ENCODE measurements at places on chromosomes 13 and 19.
A peak's percentile ranks its signal among the peaks of the same experiment; 100 is the strongest.

DNA sequence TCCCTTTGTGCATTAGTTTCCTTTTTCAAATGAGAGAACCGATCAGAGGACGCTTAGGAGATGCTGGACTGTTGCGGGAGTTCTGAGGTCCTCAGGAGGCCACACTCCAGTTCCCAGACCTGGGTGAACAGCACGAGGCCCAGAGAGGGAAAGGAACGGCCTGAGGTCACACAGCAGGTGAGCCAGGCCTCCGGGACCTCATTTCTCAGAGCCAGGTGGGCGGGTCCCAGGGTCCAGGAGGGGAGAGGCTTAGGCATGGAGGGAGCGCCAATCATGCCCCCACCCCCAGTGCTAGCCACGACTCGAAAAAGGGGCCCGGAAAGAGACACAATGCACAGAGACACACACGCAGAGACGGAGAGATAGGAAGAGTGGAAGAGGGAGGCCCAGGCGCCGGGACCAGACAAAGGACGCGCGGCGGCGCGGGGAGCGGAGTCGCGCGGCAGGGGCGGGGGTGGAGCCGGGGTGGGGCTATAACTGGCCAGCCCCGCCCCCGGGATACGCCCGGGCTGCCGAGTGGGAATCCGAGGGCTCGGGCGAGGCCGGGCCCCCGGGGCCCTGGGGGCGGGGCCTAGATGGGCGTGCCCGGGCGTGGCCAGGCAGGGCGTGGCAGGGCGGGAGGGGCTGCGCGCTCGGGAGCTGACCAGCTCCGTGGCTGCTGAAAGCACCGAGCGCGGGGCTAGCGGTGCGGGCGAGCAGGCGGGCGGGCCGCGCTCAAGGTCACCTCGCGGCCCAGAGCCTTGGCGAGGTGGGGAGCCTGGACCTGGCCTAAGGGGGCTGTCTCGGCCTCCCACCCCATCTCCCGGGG lies 1.6 kb downstream of the ELAVL3 start:
- DNase-seq = peak; percentile 72

DNA sequence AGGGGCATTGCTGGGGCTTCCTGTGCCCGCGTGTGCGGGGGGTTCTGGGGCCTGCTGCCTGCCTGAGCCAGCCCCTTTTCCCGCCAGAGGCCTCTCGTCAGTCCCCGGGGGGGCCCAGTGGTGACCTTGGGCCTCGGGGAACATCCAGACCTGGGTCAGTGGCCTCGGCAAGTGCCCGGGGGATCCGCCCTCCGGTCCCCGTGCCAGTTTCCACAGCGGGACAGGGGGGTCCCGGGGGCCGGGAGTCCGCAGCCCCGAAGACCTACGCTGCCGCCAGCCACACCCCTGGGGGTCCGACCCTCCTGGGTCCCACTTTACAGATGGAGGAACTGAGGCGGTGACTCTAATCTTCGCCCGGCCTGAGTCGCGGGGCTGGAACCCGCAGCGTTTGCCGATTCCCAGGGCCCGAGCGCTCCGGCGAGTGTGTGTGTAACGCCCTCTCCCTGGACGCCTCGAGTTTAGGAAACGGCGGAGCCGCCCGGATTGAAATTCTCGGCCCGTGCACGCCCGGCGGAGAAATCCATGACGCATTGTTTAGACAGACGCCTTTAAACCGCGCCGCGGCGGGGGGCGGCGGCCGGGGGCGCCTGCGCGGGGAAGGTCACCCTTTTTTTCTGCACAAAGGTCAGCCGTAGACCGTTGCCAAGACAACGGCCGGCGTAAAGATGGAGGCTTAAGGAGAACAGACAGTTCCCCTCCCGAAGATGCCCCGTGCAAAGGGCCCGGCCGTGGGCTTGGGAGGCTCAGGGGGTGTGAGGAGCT lies 39.3 kb downstream of the EFNA2 start:
- DNase-seq = peak; percentile 55

DNA sequence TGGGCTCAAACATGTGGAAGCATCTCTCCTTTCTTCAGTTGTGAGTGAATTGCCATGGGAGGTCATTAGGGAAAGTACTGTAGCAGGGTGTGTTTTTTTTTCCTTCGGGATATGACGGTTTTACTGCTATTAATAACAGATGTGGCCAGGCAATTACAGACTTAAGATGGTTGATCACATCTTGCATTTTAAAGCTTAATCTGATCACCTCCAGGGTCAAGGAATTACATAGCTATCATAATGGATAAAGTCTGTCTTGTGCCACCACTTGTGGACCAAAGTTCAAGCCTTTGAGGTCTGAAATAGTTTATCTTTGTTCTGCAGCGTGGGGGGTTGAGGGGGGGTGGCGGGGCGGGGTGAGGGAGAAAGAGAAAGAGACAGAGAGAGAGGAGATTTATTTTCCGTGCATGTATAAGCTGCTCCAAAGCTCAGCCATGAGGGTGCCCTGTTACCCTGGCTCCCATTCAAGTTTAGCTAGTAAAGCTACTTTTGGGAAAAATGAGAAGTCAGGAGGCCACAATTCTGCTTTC lies 5.5 kb upstream of the SERP2 start:
- no peak for DNase-seq

GRCh38 chr19:11196406-11197287 lies 698 bp downstream of the KANK2 start:
- no peak for DNase-seq

DNA sequence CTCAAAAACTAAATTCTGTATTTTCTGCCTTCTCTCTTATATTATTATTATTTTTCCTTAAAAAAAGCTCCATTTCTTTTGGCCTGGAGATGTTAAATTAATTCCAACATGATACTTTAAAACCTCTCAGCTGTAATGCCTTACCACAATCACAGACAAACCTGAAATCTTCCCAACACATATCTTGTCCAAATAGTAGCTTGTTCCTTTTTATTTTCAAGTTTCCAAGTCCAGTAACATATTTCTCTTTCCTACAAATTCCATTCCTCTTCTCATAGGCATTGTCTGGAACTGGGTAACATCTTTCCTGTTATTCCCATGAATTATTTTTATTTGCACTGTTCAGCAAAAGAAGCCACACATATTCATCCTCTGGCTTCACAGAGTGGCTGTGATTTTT lies 137.0 kb downstream of the SLITRK6 start:
- DNase-seq = no peak

GRCh38 chr13:86864376-86864775 lies 806.8 kb upstream of the SLITRK5 start:
- no peak for DNase-seq

GRCh38 chr13:30143666-30144400 lies 163.5 kb downstream of the KATNAL1 start:
- DNase-seq = no peak

DNA sequence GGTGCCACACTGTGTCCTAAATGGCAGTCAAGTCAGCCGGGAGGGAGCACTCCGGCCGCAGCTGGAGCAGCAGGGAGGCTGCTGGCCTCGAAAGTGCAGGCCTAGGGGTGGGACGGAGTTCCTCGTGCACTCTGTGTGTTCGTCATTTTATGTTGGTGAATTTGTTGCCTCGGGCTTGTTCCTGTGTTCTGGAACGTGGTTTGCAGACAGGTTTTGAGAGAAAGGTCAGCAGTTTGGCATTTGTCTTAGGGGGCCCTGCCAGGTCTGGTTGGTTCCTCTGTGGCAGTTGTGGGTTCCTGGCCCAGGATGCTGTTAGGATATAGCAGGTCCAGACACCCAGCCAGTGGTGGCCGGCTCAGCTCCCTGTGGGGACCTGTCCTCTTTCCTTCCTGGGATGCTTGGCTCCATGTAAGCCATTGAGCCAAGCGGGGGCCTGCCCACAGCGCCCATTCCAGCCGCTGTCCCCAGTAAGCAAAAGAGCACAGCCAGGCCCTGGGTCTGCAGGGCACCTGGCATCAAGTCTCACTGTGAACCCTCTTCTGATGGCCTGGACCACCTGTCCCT lies 30.0 kb downstream of the MPHOSPH8 start:
- DNase-seq = no peak

GRCh38 chr19:12777217-12778016 lies 2.1 kb upstream of the HOOK2 start:
- DNase-seq = peak; percentile 92

DNA sequence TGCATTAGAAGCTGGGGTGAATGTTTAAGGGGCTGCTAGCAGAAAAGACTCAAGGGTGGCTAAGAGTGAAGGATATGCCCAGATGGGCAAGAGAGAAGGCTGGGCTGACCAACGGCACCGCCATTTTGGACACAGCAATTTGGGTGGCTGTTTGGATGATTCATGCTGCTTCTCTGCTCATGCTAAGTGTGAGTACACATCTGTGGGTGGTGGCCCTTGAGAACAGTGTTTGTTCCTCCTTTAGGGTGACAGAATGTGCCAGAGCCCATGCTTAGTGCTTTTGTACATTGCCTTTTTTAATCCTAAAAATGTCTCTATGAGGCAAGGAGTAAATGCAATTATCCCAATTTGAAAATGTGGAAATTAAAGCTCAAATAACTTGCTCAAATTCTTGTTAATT lies 9.8 kb downstream of the CBY2 start:
- no peak for DNase-seq

- DNase-seq = no peak
Measured at GRCh38 chr13:43346427-43346826, 323.0 kb downstream of the DNAJC15 start.

DNA sequence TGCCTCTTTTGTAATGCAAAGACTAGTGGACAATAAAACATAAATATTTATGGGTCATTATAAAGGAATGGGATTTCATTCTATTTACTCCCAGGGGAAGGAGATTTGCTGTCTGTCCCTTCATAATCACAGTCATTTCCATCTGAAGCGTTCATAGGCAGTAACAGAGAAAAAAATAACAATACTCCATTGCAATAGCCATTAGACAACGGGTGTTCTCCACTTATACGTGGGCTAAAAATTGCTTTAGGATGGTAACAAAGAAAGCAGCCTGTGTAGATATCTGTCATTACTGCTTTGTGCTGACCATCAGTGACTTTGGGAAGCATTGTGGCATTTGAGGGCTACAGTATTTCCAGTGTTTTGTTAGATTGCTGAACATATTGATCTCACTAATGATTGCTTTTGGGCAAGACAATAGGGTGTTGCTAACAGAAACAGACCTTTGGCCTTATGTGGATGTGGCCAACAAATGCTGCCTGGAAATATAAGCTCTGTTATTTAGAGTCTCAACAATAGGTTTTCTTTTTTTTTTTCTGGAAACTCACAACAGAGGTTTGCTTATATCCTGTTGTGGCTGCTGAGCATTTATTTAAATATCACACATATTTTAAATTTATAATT lies 355.2 kb downstream of the MTUS2 start:
- no peak for DNase-seq

DNA sequence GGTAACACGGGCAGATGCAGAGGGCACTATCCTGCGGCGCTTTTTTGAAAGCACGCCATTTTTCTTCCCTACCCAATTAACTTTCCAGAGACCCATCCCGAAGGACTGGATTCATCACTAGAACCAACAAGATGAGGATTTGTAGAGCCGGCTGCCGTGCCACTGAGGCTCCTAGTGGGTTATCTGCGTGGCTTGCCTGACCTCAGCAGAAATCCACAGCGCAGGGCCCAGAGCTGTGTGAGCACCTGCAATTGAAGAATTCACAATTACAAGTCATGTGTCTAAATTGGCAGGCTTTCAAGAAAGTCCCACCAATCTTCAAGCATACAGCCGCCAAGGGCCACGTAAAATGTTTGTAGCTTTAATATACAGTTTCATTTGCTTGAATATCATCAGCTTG lies 75.5 kb downstream of the ALOX5AP start:
- DNase-seq = no peak

DNA sequence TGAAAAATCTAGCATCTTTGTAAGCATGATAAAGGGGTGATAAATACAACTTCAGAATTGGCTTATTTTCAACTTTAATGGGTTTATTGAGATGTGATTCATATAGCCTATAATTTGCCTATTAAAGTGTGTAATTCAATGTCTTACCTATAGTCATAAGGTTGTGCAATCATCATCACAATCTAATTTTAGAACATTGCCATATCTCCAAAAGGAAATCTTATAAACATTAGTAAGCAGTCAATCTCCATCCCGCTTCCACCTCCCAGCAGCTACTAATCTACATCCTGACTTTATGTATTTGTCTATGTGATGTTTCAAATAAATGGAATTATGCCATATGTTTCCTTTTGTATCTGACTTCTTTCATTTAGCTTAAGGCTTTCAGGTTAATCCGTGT lies 145.2 kb upstream of the KLHL1 start:
- no peak for DNase-seq

- DNase-seq = no peak
Measured at GRCh38 chr13:51956717-51957116, 54.5 kb downstream of the ATP7B start.

GRCh38 chr13:33633701-33634545 lies 184.0 kb upstream of the RFC3 start:
- no peak for DNase-seq

DNA sequence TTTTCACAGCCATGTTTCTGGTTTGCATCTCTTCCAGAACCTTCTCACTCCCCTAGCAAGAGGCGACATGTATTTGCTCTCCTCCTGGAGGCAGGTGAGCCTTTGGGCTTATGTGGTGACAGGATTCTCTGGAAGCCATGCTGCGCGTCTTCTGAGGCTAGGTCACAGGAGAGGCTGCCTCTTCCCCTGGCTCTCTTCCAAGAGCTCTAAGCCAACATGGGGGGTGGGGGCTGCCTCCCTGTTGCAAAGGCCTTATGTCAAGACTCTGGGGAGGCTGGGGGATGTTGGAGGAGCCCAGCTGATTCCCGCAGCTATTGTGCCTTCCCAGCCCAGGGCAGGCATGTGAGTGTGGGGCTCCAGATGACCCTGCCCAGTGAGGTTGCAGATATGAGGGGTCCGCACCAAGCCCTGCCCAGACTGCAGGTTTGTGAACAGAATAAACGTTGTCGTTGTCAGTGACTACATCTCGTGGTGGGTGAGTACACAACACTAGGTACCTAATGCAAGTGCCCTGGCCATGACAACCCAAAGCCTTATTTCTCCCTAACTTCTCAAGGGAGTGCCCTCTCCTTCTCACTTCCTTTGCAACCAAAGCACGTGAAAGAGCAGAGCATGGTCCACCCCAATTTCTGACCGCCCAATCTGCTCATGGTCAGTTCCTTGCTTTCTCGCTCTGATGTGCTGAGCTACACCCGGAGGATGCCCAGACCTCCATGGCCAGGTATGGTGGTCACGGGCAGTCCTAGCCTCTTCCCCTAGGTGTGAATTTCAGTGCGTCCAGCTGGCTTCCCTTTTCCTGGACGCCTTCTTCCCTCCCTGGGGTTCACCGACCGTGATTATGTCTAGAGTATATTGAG lies 44.9 kb downstream of the TEX29 start:
- no peak for DNase-seq

- DNase-seq = no peak
Measured at GRCh38 chr13:60379837-60380565, 17.0 kb upstream of the TDRD3 start.

Measured in stimulated activated CD8-positive, alpha-beta memory T cell treated with anti-CD3 and anti-CD28 coated beads, Interleukin-4, amount 100 ng/mL, for 48 hours (primary cell).